Dermis microvascular lymphatic vessel endothelial cell (primary cell): ENCODE measurements at places on chromosomes 11 and 22. TPM values are rescaled to one million over a fixed set of nuclear protein-coding genes. Genes with fewer than 3 reads are reported as not detected.

CCDC34 gene
- total RNA-seq: 1.8 and 2.6 TPM in 2 replicates

SLC22A25 gene
- not detected in 2 replicates for total RNA-seq

UCP3 gene
- total RNA-seq: under 0.01 and 0.38 TPM in 2 replicates

DNA sequence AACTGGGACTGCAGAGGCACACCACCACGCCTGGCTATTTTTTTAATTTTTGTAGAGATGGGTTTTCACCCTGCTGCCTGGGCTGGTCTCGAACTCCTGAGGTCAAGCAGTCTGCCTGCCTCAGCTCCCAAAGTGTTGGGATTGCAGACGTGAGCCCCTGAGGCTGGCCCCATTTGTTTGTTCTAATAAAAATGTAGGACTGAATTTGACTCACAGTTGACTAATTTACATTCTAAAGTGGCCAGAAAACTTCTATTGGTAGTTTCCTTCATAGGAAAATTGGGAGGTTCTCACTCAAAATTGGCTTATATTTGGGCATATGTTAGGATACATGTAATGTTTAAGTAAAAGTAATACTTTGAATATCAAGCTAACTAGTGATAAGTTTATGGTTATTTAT is 35.0 kb downstream of the PPFIA1 start:
- DNase-seq: no peak

GRCh38 chr11:35478471-35479091 is 46.8 kb downstream of the PAMR1 start:
- no peak for DNase-seq

DNA sequence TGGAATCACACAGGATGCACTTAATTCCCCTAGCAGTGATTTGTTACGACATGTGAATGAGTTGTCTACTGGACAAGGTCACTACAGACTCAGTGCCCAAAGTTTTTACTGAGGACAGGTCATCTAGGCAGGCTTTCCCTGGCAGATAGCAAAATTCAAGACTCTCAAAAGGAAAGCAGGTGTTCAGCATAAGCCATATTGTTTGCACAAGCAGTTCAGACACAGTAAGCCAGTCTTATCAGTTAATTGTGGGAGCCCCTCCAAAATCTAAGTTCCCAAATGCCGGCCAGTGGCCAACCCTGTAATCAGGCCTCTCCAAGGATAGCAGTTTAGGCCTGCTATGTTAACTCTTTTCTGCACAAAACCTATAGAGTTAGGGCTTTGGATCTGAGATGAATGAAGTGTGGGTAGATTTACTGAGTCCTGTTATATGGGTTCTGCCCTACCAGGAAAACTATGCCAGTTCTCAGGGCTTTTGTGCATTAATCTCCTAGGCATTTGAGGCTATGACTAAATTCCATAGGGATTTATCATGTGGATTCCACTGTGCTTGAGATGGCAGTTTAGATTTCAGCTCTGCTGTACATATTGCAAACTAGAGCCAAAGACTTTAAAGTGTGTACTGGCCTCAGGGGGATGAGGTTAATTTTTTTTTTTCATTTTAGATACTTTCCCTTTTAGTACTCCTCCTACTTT is 4.8 kb upstream of the ARHGEF12 start:
- peak; percentile 17 for DNase-seq

DNA sequence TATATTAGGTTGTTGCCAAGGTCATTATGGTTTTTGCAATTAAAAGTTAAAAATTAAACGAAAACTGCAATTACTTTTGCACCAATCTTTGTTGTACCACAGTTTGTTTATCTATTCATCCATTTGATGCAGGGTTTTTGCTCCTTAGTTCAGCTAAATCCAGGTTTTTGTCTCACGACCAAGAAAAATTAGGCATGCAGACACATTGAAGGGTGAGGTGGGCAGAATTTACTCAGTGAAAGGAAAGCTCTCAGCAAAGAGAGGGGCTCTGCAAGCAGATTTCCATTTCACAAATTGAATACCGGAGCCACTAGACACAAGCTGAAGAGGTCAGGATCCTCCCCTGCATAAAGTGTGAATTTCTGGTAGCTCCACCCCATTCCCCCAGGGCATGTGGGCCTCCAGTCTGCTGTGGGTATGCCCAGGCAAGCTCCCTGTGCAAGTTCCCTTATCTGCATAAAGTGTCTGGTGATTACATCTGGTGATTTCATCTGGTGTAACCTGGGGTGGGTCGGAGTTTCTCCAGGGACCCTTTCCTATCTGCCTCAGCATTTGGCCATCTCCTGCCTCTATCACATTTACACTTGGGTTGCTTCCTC is 33.3 kb downstream of the APOL6 start:
- no peak for DNase-seq
